ENCODE measurements at places on chromosomes 2 and 18.
A peak's percentile ranks its signal among the peaks of the same experiment; 100 is the strongest.

DNA sequence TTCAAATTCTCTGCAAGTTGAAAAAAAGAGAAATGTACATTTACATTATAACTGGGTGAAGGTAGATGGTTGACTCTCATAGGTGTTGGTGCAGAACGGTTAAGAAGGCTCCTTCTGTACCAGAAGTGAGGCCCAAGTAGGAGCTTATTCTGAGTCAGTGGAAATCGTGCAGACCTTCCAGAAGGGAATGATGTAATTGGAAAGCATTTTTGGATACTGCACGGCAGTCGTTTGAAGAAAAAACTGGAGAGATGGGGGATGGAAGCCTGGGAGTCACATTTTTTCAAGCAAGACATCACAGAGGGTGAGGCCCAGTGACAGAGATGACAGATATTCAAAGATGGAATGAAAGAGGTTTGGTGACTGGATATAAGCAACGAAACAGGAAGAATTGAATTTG lies 39.4 kb downstream of the HRH4 start:
- DNase-seq, result no peak

GRCh38 chr2:30287857-30288513 lies 56.7 kb downstream of the LBH start:
- peak; percentile 23 for DNase-seq

DNA sequence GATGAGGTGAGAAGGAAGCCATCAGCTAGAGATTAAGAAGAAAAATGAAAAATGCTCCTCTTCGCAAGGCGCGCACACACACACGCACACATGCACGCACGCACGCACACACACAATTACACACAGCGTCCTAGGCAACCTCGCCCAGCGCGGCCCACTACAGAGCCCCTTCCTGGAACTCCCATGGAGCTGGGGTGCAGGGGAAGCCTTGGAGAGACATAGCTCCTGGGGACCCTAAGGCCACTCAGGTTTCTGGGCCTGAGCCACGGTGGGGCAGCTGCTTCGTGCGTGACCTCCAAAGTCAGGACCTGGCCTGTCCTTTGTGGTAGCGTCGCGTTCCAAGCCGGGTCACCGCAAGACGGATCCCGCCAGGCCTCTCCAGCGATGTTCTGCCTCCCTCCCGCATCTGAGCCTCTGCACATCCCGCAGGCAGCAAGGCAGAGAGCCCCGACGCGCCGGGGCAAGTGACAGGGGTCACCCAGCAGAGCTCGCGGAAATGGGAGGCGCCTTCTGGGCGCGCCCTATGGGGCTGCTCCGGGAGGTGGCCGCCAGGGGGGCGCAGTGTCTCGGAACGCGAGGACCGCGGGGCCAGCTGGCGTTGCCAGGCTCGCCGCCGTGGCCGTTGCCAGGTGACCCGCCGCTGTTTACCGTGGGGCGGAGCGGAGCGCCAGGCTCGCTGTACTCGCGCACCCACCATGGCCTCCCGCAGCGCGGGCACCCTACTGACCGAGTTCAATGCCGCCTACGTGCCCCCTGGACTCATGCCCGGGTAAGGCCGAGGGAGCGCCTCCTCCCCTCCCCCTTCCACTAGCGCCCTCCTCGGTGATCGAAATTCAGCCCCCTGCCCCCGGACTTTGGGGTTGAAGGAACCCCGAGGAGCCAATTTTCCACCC lies 79.0 kb downstream of the CIB4 start:
- DNase-seq, result no peak

DNA sequence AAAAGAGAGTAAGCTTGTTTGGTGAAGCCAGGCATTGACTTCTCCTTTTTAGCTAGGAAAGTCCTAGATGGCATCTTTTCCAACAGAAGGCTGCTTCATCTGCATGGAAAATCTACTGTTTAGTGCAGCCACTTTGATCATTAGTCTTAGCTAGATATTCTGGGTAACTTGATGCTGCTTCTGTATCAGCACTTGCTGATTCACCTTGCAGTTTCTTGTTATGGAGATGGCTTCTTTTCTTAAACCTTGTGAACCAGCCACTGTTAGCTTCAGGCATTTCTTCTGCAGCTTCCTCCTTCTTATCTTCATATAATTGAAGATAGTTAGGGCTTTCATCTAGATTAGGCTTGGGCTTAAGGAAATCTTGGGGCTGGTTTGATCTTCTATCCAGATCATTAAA lies 639.7 kb downstream of the TDRD15 start:
- DNase-seq, result no peak

DNA sequence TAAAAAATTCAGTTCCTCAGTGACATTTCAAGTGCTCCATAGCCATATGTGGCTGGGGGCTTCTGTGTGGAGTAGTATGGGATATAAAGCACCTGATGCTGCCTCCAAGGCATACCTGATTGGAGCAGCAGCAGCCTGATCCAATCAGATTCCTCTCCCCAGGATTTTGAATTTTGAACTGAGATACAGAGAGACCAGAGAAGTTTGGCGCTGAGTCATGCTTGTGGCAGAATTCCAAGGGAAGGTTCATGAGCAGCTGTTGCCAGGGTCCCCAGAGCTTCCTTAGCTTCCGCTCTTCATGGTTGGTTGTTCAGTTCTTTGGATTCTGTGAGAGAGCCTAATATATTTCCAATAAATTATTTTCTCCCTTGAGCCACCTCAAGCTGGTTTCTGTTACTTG lies 29.0 kb upstream of the CFAP36 start:
- DNase-seq, result no peak

- DNase-seq, result no peak
Measured at GRCh38 chr18:2112435-2113045, 458.8 kb downstream of the METTL4 start.

GRCh38 chr2:127649100-127649611 lies 3.2 kb downstream of the GPR17 start:
- DNase-seq, result no peak

- DNase-seq, result no peak
Measured at GRCh38 chr2:120482334-120482733, 136.4 kb downstream of the INHBB start.

DNA sequence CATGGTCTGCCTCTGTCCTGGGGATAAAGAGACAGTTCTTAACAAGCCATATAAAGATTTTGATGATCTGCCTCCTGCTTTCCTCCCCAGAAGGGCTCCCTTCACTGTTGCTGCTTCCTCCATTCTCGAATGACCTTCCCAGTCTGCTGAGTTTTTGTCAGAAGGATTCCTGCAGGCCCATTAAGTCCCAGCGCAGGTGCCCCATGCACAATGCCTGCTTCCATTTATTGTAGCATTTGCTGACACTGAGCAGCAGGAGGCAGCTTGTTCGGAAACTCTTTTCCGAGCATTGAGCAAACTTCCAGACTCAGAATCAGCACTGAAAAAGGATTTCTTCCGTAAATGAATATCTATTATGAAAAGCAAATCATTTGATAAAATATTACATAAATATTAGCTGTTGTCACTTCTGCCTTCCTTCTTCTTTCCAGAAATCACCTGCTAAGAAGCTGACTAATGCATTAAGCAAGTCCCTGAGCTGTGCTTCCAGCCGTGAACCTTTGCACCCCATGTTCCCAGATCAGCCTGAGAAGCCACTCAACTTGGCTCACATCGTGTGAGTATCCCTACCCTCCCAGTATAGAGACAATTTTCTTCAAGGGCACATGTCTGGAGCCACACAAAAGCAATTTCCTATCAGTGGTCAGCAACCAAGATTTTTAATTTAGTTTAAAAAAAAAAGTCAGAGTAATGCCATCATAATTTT lies 110.4 kb downstream of the DTNA start:
- DNase-seq, result no peak

DNA sequence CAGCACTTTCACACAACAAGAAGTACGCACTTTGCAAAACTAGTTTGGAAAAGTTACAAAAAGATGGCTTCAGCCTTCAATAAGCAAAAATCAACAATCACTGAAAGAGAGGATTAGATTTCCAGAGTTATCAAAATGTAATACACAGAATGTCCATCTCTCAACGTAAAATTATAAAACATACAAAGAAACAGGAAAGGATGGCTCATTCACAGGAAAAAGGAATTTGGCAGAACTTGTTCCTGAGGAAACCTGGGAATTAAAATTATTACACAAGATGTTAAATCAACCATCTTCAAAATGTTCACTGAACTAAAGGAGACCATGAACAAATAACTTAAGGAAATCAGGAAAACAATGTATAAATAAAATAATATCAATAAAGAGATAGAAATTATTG lies 8.0 kb downstream of the C2orf92 start:
- no peak for DNase-seq

DNA sequence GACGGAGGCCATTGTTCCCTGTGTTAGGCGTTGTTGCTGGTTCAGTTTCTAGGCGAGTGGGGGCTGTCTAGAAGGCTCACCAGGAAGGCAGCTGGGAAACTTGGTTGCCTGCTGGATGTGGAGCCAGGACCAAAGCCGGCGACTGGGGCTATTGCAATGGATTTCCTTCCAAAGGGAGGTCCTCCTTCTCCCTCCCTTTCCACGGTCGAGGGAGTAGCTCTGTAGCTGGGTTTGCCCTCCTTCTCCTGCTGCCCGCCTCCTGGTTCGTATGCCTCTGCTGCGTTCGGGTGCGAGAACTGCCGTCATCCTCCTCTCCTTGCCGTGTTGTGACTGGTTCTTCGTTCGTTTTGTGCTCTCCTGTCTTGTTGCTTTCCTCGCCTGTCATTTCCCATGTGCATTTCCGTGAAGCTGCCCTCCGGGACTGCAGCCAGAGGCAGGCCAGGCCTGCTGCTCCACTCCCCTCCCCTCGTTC lies 203.4 kb downstream of the NEDD4L start:
- DNase-seq, result no peak

DNA sequence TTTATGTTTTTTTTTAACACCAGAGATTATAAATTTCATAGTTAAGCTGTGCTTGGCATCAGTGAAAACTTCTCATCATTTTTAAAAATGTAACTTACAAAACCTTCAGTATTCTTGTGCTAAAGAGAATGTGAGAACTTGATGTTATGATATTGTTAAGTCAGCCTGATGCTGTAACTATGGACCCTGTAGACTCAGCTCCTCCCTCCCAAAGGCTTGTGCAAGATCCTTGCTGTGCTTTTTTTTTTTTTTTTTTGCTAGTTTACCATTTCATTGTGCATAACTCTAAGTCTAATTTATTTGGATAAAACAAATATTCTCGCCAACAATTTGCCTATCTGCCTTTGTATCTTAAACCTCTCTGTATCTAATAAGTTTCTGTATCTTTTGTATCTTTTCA lies 12.9 kb upstream of the TFPI start:
- DNase-seq, result no peak

DNA sequence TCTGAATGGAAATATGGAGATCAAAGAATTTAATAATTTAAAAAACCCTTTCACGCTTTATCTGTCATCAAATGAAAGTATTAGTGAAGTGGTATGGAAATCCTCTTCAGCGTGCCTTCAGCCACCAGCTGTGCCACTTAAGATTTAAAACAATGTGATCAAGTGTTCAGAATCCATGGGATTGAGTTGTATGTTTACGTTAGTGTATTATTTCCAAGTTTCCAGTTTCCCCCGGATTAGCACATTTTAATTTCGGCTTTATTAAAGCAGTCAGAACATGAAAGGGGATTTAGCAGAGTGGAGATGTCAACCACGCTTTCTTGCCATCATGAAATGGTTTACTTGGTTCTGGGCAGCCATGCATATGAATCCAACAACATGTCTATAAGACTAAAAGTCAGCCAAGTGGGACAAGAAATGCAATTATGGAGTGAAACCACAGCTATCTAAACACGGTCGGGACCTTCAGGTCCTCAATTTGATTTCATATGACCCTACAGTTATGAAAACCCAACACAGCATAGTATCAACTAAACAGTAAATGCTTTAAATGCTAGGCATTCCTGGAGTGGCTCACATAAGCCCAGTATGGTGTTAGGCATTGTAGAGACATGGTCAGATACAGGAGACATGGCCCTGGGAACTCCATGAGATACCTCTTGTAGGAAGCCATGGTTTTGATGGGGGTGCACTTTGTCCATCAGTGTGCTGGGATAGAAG lies 224.9 kb upstream of the EPAS1 start:
- DNase-seq, result no peak

DNA sequence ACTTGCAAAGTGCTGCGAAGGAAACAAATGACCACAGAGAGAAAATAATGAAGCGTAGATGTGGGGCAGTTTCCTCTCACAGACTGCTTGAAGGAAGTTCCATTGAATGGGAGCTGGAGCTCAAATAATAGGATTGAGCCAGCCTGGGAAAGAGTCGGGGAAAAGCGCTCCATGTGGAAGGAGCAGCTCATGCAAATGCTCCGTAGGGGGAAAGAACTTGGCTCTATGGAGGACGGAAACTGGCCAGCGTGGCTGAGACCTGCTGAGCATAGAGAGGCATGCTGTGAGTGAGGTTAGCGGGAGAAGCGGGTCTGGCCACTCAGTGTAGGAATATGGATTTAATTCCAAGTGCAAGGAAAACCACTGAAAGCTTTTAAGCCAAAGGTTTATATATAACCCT lies 28.6 kb upstream of the VIT start:
- no peak for DNase-seq

DNA sequence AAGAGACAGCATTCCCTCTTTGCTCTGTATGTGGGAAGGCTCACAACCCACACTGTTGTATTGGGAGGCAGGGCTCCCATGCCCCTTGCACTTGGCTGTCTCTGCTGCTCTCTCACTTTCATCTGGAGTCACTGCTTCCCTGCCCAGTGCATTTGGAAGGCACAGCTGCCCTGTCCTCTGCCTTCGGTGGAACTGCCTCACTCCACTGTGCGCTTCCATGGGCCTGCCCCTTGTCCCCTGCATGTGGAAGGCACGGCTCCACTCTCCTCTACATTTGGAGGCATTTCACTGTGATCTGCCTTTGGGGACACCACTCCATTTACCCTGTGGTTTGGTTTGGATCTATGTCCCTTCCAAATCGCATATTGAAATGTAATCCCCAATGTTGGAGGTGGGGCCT lies 9.1 kb upstream of the PROM2 start:
- no peak for DNase-seq

- no peak for DNase-seq
Measured at GRCh38 chr2:152406836-152407161, 71.8 kb downstream of the FMNL2 start.

DNA sequence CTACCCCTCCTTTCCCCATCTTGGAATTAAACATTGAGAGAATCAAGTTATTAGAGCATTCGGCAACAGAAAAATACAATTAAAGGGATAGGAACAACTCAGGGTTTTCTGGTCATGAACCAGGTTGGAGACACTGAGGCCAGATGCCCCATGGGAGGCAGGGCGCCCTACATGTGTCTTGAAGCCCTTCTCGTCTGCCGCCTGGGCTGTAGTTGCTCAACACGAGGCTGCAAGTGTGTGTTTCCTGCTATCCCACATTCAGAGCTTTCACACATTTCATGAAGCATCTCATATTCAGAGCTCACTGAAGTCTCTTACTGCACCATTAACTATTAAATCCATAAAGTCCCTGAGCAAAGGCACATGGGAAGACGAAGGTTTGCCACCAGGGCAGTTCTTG lies 28.8 kb downstream of the TTC39C start:
- no peak for DNase-seq

- DNase-seq, result peak; percentile 73
Measured at GRCh38 chr2:126656431-126657147, 631 bp downstream of the GYPC start.

- DNase-seq, result peak; percentile 84
Measured at GRCh38 chr2:189762551-189763298, at the start of gene OSGEPL1. Gene OSGEPL1 (minus strand): TSS chr2:189762792. CDS start chr2:189761640, 1,152 bp downstream.

Measured in GM20000 (cell line).